HTR-8/SVneo (cell line): ENCODE measurements at places on chromosomes 12 and 14.

DNA sequence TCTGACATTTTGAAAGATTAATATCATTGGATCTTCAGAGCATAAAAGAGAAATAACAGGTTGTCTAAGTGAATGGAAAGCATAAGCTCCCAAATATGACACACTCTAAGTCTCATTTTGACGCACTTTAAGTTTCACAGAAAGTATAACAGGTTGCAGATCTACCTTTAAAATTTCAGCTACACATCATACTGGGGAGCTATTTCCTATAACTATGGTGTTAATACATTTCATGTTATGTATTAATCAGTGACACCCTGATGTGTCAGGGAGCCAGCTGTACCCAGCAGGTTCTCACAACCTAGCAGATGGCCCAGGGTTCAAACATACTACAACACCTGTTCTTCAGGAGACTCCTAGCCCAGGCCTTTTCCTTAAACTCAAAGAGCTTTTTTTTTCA lies 31.1 kb upstream of the TMX1 start:
- no peak for DNase-seq

GRCh38 chr12:98916106-98916505 lies 271.0 kb downstream of the APAF1 start:
- no peak for DNase-seq

GRCh38 chr12:29208936-29209701 lies 60.0 kb downstream of the FAR2 start:
- no peak for DNase-seq

DNA sequence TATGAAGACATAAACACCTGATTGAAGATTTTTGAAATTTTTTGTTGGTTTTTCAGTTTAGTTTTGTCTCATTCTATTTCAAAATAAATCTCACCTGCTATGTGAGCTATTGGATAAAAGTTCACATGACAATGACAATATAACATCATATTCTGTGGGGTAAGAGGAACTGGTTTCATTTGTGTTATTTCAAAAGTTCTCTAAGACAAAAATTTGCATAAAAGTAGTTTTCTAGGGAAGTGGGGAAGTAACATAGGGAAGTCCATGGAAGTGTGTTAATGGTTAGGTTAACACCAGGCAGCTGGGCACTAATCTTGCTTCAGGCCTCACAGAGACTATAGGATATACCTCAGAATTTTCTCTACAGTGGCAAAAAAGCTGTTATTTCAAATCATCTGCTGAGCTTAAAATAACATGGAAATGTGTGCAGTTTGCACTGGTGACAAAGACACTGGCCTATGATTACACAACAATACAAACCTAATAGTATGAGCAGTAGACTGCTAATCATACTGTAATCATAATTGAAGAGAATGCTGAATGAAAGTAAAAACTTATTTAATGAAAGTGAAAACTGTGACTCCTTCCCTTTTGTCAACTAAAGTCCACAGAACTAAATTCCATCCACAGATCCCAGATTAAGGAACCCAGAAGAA lies 710.6 kb upstream of the TMEM132C start:
- no peak for DNase-seq

- no peak for DNase-seq
These were observed 65.5 kb upstream of the PRKD1 start for GRCh38 chr14:29993143-29993542.

- DNase-seq: no peak
These were observed 4.9 kb upstream of the SMAGP start for GRCh38 chr12:51275088-51275487.

- no peak for DNase-seq
These were observed 61.3 kb upstream of the GPR68 start for GRCh38 chr14:91305650-91306431.

DNA sequence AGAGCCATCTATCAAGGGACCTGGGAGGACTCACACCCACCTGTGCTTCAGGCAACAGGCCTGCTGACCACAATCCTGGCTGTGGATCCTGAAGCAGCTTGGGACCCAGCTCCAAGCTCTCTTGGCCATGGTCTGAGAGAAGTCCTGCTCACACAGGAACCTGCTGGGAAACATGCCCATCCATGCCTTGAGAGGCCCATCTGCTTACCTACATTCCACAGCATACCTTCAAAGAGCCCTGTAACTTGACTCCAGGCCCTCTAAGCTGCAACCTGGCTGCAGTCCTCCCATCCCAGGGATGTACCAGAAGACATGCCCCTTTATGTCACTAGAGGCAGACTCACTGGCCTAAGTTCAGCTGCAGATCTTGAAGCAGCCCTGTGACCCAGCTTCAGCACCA lies 61.7 kb upstream of the AMIGO2 start:
- no peak for DNase-seq

DNA sequence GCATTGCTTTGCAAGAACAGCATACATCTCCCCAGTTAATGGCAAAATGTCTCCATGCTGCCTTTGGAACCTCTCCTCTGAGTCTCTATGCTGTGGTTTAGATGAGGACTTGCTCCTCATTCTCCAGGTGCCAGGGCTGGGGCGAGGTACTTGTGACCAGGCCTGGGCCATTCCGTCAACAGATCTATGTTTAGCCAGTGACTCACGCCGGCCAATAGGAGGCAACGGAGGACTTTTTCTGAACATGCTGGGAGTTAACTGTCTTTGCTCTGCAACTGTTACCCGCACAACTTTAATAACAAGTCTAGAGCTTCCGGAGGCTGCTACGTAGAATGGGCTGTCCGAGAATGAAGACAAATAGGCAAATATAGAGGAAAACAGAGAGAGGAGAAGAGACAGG lies 214.2 kb downstream of the GLT1D1 start:
- no peak for DNase-seq

DNA sequence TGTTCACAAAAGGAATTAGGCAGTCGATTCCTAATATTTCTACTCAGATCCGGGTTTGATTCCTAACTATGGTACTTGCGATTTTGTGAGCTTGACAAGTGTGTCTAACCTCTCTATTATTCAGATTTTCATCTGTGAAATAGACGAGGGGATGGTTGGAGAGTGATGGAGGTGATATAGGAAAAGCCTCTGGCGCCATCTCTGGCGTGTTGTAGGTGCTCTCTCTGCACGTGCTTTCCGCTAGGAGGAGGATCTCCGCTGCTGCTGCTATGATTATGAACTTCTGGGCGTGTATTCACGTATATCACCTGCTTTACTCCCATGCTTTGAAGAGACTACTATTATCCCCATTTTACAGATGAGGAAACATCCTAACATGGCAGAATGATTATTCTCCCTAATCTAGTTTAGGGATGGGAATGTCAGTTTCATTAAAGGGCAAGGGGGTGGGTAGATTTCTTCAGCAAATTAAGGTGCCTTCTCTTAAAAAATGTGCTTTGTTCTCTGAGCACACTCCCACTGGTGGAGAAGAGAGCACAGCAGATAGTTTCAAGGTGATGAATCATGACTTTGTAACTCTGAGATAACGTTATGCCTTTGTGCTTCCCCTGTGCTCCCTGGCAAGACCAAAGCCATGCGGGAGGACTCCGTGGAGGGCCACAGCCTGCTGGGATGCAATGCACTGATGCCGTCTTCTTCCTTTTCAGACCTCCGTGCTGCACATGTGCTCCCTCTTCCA lies 97.1 kb downstream of the PRIMA1 start:
- no peak for DNase-seq

DNA sequence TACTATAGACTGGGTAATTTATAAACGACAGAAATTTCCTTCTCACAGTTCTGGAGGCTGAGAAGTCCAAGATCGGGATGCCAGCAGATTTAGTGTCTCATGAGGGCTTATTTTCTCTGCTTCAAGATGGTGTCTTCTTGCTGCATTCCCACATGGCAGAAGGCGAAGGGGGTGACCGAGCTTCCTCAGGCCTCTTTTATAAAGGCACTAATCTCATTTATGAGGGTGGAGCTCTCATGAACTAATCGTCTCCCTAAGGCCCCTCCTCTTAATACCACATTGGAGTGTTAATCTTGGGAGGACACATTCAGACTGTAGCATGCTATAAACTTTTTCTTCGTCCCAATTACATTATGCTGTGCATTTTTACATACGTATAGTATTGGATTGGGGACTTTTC lies 200.4 kb upstream of the ARHGAP5 start:
- no peak for DNase-seq

- DNase-seq: no peak
These were observed 34.1 kb upstream of the FZD10 start for GRCh38 chr12:130127912-130128789.
